Adipocyte (in vitro differentiated cells): ENCODE measurements at places on chromosomes 5 and 9.

DNA sequence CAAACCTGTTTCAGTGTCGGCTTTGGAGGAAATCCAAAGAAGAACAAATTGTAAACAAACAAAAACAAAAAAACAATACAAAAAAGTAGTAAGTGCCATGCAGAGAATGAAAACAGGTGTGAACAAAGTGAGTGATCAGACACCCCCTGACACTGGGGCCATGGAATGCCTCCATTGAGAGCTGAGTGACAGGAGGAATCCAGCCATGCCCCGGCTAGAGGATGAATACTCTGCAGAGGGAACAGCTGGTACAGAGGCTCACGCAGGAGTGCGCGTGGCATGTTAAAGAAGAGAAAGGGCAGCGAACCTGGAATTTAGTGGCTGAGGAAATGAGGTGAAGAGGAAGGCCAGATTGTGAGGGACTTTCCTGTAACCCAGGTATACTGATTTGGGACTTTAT lies 15.5 kb upstream of the CCNJL start:
- no peak for DNase-seq

DNA sequence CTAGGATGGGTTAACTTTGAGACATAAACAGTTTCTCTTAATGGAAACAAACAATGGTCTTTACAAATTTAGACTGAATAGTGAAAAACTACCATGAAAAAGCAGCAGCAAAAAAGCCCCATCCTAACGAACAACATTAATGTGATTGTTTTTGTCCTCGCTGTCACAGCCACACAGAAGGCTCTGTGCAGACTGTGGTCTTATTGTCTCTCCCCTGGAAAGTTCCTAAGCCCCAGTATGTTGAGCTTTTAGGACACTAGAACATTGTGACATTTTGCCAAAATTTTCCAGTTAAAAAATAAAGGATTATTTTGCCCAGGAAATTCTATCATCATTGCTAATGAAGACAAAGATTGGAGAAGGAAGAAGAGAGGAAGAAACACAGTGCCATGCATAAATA lies 12.6 kb upstream of the SOWAHA start:
- DNase-seq = no peak

DNA sequence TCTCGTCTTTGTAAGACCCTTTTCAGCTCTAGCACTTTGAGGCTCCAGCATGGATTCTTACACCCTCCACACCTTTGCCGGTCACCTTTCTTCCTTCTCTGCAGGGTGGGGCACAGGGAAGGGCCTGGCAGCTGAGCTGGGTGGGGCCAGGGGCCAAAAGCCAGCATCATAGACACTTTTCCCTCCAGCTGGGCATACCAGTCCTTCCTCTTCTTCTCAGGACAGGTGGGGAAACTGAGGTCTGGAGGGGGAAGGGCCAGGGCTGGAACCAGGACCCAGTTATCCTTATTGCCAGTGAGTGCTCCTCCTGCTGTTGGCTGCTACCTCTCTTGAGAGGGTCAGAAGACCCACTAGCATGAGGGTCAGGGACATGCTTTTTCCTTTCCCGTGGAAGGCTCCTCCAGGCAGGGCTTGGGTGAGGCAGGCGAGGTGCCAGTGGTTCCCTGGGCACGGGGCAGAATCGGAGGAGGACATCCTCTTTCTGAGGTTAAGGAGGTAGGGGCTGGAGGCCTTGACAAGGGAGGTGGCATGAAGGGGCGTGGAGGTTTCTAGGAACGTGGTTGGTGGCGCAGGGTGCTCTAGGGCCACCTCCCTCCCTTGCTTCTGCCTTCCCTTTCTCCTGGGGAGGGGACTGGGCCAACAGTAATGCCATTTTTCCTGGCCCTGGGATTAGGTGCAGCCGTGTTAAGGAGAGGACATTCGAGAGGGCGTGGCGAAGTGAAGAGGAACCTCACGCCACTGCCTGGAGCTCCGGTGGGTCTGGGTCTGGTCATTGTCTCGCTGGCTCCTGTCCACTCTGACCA lies at the start of gene NDST1:
Gene NDST1 (plus strand): TSS at position 658 of the 803 bp plus-strand sequence. CDS start 13,124 bp downstream, outside the sequence.
- DNase-seq = no peak

DNA sequence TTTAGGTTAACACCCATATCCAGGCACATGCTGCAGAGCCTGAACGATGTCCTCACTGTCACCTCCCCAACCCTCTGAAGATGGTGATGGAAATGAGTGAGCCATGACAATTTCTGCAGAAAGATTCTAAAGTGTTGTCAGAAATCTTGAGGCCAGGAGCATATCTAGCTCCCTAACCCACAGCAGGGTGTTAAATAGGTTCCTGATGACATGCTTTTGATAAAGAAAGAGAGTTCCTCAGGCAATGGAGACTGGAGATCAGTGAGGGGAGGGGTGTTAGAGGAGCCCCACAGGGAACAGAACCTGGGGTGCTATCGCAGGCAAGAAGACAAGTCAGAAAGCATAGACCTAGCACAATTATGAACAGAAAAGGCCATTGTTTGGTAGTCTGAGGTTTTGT lies 95.7 kb downstream of the ENC1 start:
- DNase-seq = no peak

GRCh38 chr9:14092344-14092743 lies 221.6 kb downstream of the NFIB start:
- DNase-seq = peak; percentile 55

- no peak for DNase-seq
These were observed 86.6 kb downstream of the ZNF608 start for GRCh38 chr5:124659798-124660197.
